ENCODE measurements at places on chromosomes 5 and 9.

- no peak for DNase-seq
Measured at GRCh38 chr5:173287086-173287485, 41.1 kb downstream of the STC2 start.

DNA sequence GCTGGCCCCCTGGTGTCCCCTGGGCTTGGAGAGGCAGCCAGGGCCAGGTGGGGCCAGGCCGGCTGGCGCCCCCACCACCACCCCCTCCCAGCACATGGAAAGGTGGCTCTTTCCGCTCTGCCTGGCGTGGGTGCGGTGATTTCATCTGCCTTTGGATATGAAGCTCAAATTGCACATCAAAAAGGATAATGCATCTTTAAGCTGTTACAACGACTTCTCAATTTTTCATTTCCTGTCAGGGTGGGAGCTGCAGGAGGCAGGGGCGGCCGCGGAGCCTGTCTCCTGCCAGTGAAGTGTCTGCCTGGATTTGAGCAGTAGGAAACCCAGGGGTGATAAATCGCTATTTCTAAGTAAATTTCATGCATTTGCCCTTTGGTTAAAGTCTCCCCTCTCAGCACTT, 169.2 kb upstream of the MVB12B start:
- DNase-seq: no peak

GRCh38 chr5:606526-607399, 5.4 kb upstream of the CEP72 start:
- DNase-seq: no peak

DNA sequence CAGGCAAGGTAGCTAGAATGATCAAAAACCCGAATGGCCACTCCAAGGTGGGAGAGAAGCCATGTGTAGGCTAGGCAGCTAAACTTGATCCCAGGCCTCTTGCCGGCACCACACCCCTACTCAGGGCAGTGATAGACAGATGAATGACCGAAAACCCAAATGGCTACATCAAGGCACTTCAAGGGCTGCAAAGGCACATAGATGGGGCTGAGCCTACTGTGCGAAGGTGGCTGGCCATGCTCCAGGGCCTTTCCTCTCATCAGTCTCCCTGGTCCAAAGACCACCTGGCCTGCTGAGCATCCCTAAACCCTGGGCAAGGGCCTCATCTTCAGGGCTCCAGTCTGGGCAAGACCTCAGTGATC, 3.7 kb upstream of the TIFAB start:
- no peak for DNase-seq

- no peak for DNase-seq
Measured at GRCh38 chr5:96120120-96120519, 158.5 kb upstream of the ELL2 start.

DNA sequence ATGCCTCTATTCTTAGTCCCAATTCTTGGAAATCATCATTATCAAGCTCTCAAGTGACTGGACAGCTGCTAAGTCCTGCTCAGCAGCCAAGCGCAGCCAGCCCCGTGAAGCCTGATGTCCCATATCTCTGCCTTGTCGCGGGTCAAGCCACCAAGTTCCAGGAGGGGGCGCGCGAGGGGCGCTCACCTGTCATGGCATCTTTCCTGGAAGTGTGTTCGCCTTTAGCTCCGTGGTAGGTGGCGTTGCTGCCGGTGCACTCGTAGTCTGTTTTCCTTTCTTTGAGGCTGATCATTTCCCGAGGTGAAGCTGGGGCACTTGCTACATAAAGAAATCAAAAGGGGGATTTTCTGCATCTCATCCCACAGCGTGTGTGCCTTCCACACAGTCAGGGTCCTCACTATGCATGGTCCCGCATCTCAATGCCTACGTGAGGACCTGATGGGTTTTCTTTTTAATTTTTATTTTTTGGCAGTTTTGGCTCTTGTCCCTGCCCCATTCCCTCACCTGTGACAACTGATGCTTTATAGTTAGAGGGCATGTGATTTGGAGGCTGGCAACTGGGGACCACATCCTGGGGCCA, 227.0 kb upstream of the DAP start:
- DNase-seq: peak; percentile 34

- no peak for DNase-seq
Measured at GRCh38 chr9:110640736-110641135, 27.9 kb upstream of the MUSK start.

DNA sequence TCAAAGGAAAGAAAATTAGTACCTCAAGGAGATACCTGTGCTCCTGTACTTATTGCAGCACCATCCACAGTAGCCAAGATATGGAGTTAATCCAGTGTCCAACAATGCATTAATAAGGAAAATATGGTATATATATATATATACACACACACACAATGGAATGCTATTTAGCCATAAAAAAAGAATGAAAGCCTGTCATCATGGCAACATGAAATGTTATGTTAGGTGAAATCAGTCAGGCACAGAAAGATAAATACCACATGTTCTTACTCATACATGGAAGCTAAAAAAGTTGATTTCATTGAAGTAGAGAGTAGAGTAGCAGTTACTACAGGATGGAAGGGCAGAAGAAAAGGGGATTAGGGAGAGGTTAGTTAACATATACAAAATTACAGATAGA, 601.5 kb downstream of the ANXA1 start:
- no peak for DNase-seq

- no peak for DNase-seq
Measured at GRCh38 chr5:94900006-94900505, 281.6 kb downstream of the SLF1 start.

All from left renal cortex interstitium (tissue), 4 donors.